ENCODE measurements at places on chromosomes 1 and 21. TPM values are rescaled to one million over a fixed set of nuclear protein-coding genes. Genes with fewer than 3 reads are reported as not detected.

Gene GART
- total RNA-seq, result 52.2 TPM

Gene TNFRSF25
- 3.7 TPM for total RNA-seq

Gene ADCY10
- total RNA-seq, result under 0.01 TPM

Gene ASCL5
- total RNA-seq, result not detected

Gene RHEX
- 3.1 TPM for total RNA-seq

Gene FAM43B
- 0.52 TPM for total RNA-seq

Gene CD2
- under 0.01 TPM for total RNA-seq

Gene AURKAIP1
- 51.7 TPM for total RNA-seq

Gene PTPRC
- total RNA-seq, result 15.7 TPM

Gene TENT5C
- 48.0 TPM for total RNA-seq

Gene PLA2G2C
- not detected for total RNA-seq

Gene ANXA9
- total RNA-seq, result not detected

Gene PRR9
- not detected for total RNA-seq

Gene CXADR
- total RNA-seq, result 0.52 TPM

Gene CATSPERE
- total RNA-seq, result 3.1 TPM

Gene CFAP141
- not detected for total RNA-seq

Gene CHIA
- total RNA-seq, result not detected
